Fibroblast of skin of abdomen (primary cell): ENCODE measurements at places on chromosomes 4 and X.

DNA sequence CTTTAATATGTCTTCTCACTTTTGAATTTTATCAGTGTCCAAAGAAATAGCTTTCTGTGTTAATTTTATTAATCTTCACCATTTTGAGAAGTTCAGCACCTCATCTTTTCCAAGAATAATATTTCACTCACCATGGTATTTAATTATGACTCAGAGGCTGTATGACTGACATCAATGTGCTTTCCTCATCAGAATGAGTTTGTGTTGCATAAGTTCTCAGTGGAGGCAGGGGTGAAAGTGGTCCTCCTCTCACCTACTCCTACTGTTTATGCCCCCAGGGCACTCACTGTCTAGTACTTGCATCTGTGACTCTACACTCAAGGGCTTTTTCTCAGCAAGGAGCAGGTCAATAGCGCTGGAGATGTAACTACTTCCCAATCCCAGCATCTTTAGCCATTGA lies 905.3 kb upstream of the INTU start:
- DNase-seq, result peak; percentile 69

GRCh38 chrX:19761554-19762295 lies 125.7 kb downstream of the SH3KBP1 start:
- DNase-seq, result no peak

DNA sequence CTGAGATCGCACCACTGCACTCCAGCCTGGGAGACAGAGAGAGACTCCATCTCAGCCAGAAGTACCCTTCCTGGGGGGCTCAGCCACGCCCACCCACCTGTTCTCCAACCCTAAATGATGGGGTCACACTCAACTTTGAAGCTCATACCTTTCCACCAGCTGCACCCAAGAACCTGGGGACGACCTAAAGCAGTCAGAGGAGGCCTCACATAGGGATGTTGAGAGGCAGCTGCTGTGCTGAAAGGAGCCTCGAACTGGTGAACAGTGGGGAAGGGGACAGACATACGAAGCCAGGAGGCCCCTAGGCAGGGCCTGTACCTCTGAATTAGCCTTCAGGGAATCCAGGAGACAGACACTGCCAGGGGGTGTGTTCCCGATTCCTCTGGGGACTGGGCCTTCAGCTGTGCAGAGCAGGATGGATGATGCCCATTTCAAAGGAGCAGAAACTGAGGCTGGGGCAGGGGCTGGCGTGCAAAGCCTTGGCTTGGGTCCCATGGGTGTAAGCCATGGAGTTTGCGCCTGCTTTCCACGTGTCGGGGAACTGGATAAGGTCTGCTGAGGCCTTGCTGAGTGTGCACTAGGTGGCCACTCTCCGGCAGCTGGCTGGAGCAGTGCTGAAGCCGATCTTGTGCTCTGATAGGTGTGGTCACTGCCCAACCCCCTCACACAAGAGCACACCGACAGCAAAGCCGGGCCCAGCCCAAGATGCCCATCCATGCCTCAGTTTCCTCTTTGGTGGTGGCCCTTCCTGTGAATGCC lies 130.8 kb downstream of the CPZ start:
- no peak for DNase-seq

GRCh38 chr4:59195839-59196238 lies 2004.3 kb upstream of the ADGRL3 start:
- no peak for DNase-seq

GRCh38 chr4:112973750-112974251 lies 75.7 kb upstream of the ANK2 start:
- peak; percentile 46 for DNase-seq

GRCh38 chrX:50780144-50780543 lies 33.9 kb downstream of the SHROOM4 start:
- DNase-seq, result no peak

DNA sequence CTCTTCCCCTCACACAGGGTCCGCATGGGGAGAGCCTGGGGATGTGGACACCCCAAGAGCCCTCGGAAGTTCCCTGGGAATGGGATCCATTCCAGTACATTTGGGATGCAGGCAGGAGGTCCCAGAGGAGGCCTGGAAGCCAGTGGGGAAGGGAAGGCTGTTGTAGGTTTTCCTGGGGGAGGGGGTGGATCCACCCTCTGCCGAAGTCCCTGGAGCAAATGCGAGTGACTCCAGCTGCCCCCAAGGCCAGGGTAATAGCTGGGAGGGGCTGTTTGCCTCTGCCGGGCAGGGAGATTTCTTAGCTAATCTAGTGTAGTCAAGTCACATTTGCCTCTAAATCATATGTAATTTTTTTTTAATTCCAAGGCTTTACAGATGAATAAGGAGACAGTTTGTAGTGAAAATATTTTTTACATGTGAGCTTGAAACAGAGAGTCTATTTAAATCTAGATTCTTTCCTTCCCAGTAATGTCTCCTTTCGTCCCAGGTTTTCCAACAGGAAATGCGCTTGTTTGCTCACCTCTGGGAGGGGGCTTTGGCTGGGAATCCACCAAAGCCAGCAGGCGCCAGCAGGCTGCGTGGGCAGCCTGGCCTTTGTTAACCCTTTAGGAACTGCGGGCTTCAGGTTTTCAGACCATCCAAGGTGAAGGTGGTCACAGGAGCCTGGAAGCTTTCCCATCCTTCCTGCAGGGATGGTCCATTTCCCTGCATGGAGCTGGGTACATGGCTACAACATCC lies 26.8 kb downstream of the SH3TC1 start:
- no peak for DNase-seq

DNA sequence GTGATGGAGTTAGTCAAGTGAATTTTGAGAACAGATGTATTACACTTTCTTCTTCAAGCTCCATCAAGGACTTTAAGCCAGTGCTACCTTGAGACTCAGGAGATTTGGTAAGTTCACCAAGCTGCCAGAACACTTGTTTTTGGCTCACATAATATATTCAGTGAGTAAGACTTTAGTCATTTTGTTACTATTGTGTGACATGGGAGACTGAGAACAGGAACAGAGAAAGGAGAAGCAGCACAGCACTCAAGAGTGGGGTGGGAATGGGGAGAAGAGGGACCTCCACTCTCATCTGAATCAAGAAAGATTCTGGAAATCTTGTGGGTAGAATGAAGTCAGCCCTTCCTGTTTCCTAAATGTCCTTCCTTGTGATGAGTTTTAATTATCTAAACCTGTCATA lies 87.3 kb upstream of the TET2 start:
- DNase-seq, result no peak

DNA sequence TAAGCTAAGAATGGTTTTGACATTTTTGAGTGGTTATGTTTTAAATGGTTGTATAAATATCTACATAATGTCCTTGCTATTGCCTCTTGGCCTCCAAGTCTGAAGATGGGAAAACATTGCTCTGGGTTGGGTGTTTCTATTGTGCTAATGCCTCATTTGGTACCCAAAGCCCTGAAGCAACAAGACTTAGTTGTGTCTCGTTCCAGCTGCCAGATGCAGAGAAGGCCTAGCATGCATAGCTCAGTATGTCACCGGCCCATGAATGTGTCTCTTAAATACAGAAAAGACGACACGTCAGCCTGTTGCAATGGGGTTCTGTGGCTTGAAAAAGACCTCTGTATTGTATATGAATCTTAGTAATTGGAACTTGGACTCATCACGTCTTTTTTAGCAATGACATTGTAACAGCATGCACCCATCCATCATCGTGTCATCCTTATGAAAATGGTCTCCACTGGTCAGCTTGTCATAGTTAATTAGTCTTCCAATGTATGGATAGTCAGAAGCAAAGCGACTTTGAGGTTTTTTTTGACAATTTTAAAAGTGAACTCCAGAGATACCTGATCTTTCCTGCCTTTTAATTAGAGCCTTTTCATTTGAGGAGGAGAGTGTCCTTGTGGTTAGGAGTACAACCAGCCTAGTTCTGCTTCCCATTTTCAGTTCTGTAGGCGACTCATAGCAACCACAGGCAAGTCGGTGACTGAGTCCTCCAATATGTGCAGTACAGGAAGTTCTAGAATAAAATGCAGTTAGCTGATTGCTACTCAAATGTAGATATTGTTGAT lies 126.4 kb upstream of the GATB start:
- DNase-seq, result no peak

DNA sequence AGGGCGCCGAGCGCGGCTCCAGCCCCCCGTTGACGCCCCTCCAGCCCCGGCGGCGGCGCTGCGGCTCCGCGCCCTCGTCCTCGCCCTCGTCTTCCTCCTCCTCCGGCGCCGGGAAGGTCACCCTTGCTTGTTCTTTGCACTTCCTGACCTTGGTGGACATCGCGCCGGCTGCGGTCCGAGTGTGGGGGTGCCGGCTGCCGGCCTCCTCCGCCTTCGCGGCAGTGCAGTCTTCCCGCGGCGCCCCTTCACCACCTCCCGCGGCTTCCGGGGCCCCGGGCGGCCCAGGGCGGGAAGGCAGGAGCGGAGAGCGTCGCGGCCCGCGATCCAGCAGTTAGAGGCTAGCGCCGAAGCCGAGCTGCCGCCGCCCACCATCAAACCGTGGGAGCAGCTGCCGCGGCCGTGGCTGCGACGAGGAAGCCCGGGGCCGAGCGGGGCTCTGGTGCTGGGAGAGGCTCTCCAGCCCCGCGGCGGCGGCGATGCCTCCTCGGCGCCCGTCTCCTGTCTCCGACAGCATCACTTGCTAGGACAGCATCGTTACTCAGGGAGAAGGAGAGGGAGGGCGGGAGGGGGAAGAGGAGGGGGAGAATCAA lies at the start of gene TRPC3:
Gene TRPC3 (minus strand): TSS at position 540 of the 590 bp plus-strand sequence. CDS start 380 bp downstream, at position 160.
- peak; percentile 33 for DNase-seq

- DNase-seq, result peak; percentile 28
Measured at GRCh38 chr4:23857367-23857959, 32.4 kb downstream of the PPARGC1A start.

DNA sequence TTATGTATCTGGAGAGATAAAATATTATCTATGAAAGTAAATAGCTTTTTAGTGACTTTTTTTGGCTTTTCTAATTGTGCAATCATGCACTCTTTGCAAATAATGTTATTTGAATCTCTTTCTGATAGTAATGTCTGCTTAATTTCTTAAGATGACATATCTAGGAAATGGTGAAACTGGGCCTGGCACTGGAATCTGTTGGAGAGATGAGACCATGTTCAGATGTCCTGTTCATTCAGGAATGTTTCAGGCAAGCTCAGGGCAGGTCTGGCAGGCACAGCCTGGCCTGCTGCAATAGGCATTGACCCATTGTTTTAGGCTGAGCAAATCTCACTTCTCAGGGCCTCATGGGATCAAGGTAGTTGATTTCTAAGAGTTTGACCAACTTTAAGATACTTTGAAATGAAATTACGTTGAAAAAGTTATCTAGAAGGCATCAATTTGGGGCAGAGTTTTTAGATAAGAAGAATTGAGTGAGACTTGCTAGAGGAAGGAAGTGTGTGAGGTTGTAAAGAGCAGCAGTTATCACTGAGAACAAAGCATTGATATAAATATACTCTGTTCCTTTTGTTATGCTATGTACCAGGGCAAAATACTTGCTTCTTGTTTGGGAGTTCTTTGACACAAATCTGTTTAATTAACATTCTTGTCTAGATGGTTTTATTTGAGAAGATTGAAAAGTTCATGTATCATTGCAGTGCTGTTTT lies 133.0 kb upstream of the LEF1 start:
- no peak for DNase-seq

GRCh38 chr4:81884986-81885385 lies 413.3 kb upstream of the RASGEF1B start:
- no peak for DNase-seq

GRCh38 chrX:119573840-119574393 lies 446 bp upstream of the UBE2A start:
- DNase-seq, result peak; percentile 5

DNA sequence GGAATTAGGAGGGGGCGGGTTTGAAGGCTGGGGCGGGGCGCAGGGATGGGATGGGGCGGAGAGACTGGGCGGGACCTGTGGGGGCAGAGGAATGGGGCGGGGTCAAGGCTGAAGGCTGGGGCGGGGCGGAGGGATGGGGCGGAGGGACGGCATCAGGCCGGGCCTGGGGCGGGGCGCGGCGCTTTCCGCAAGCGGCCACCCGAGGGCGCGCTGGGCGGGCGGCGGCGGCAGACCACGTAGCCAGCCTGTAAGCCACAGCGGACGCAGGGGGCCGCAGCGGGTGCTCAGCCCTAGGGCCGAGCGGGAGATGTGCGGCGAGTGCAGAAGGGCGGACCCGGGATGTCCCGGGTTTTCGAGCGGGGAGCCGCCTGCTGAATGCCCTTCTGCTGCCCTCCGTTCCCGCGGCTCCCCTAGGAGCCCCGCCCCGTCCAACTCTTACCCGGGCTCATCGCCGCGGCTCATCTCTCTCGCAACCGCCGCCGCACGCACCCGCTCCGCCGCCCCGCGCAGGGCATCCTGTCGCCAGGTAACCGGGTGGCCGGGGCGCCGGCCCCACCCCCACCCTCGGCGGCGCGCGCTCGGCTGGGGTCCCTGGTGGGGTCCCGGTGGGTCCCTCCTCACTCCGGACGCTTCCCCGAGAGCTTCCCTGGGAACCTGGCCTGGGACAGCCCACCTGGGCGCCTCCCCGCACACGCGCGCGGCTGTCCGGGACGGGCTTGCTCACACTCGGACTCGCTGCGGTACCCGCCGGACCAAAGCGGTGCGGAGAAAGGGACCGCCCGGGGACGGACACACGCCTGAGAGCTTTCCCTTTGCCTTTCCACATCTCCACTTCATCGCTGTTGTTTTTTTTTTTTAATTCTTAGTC lies at the start of gene CCDC110:
Gene CCDC110 (minus strand): TSS at position 499 of the 868 bp plus-strand sequence. CDS start 50 bp downstream, at position 449.
- peak; percentile 93 for DNase-seq

DNA sequence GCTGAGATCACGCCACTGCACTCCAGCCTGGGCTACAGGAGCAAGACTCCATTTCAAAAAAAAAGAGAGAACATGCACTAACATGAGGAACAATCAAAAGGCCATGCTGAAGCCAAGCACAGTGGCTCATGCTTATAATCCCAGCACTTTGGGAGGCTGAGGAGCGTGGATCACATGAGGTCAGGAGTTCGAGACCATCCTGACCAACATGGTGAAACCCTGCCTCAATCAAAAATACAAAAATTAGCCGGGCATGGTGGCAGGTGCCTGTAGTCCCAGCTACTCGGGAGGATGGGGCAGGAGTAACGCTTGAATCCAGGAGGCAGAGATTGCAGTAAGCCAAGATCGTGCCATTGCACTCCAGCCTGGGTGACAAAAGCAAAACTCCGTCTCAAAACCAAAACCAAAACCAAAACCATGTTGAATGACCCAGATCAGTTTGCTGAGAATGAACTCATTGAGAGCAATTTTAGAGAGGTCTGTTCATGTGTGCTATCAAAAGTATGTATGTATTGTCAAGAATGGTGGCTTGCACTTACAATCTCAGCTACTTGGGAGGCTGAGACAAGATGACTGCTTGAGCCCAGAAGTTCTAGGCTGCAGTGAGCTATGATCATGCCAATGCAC lies 44.8 kb downstream of the PDS5A start:
- DNase-seq, result no peak

- DNase-seq, result no peak
Measured at GRCh38 chr4:33685939-33686338, 2558.4 kb downstream of the ARAP2 start.

- no peak for DNase-seq
Measured at GRCh38 chr4:182671749-182672148, 245.4 kb downstream of the DCTD start.

DNA sequence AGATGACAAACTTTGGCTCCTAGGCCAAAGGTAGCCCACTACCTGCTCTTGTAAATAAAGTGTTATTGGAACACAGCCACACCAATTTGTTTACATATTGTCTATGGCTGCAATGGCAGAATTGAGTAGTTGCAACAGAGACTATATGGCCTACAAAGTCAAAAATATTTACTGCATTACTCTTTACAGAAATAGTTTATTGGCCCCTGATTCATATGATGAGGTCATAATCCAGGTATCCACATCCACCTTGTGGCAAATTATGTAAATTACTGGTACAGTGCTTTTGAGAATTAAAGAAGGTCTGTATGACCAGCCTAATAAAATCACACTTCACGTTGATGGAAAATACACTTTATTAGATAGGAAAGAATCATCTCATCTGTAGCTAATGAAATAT lies 337.0 kb upstream of the DDX53 start:
- DNase-seq, result no peak
